ENCODE measurements at places on chromosomes 4 and X. TPM values are rescaled to one million over a fixed set of nuclear protein-coding genes. Genes with fewer than 3 reads are reported as not detected.

DNA sequence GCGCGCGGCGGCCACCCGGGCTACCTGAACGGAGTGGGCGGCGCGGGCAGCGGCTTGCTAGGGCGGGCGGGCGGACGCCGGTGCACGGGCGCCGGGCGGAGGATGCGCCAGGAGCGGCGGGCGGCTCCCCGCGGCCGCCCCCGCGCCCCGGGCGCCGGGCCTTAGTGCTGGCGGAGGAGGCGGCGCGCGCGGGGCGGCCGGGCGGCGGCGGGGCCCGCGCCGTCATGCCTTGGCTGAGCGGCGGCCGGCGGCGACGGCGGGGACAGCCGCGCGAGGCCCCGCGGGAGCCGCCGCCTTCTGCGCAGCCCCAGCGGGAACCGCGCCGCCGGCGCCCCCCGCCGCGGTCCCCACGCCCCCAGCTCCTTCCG lies 48.2 kb downstream of the CLDN34 start:
- H3K27me3 ChIP-seq, result no peaks in the 10 kb centered on the region
- H3K36me3 ChIP-seq, result no peaks in the 10 kb centered on the region

DNA sequence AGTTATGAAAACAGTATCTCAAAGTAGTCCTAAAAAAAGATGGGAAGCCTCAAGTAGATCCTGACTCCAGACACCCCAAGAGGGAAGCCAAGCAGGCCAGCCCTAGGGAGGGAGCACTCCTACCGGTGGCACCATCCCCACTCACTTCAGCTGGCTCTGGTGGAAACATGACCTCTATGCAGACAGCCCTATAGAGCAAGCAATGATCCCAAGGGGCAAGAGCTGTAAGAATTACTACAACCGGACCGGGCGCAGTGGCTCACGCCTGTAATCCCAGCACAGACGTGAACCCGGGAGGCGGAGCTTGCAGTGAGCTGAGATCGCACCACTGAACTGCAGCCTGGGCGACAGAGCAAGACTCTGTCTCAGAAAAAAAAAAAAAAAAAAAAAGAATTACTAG lies 5.7 kb downstream of the LETM1 start:
- no peak for DNase-seq
- no peak overlapping the region for H3K27ac ChIP-seq
- H3K27me3 ChIP-seq, result no peaks in the 10 kb centered on the region
- no peak overlapping the region for H3K4me3 ChIP-seq

DNA sequence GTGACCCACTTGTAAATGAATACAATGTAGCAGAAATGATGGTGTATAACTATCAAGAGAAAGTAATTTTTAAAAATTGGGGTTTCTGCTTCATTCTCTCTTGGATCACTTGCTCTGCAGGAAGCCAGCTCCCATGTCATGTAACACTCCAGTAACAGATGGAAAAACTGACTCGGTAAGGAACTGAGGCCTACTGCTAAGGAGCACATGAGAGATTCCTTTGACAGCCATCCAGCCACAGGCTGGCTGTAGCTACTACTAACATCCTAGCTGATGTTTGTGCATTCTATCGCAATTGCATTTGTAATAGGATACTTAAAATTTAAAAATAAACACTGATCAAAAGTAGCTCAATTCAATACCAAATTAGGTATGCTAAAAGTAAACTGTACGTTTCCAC lies 102.3 kb upstream of the MAB21L2 start:
- no peak overlapping the region for H3K4me3 ChIP-seq
- no peaks in the 10 kb centered on the region for H3K4me1 ChIP-seq
- no peak for DNase-seq
- no peaks in the 10 kb centered on the region for H3K36me3 ChIP-seq
- no peaks in the 10 kb centered on the region for H3K27me3 ChIP-seq

DNA sequence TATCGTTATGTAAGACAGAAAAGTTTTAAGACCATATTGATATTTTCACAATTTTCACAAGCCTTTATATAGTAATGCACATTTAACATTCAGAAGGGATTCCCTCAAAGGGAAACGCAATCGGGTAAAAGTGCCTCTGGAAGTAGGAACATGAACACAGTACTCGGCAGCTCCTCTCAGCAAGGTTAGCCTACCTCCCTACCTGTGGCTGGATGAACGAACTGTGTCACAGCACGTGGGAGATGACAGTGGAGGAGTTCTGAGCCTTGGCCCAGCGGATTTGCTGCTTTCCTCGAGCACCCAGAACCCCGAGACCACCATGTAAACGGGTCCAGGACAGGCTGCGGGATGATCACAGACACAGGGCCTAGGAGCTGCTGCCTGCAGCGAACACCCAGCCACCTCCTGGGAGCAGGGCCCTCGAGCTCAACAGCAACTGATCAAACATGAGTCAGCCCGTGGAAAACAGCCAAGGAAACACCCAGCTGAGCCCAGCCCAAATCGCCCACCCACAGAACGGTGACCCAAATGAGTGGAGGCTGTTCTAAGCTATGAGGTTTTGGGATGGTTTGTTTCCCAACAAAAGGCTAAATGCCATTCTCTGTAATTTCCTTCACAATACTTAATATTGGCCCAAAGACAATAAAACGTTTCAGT lies 30.4 kb downstream of the FAT1 start:
- H3K4me1 ChIP-seq, result no peaks in the 10 kb centered on the region
- no peak for DNase-seq
- H3K36me3 ChIP-seq, result no peaks in the 10 kb centered on the region
- no peaks in the 10 kb centered on the region for H3K27me3 ChIP-seq
- no peak overlapping the region for H3K4me3 ChIP-seq

Gene ALPK1
- total RNA-seq, result 14.0 TPM

DNA sequence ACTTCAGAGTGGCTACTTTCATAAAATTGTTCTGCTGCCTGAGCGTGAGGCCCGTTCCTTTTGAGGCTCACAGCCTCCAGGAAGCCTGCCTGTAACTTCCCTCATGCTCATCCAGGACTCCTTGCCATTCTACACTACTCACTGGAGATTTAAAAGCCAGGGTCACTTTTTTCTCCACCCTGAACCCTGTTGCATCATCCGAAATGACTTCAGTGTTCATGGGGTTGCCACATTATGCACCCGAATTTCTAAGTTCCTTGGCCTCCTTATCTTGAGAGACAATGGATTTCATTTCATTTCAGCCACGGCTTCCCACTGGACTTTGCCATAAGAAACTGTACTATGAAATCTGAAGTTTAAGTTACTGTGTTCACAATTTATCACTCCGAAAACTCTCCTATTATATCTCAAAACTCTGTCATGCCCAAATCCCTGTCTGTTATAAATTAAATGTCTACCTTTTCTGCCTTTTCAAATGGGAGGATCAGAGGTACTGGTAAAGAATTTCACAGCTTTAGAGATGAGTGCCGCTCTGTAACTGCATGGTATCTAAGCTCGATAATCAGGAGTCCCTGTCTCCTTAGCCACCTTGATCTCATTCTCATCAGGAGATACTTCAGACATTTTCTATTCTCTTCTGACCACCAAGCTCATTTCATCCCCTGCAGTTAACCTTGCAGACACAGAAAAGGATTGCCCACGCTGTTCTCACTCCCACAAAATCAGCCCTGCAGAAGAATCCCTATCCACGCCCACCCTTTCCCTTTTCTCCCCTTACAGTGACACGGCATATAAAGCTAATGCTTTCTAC lies 59.9 kb downstream of the TRIML1 start:
- H3K36me3 ChIP-seq, result no peaks in the 10 kb centered on the region
- no peaks in the 10 kb centered on the region for H3K4me1 ChIP-seq
- H3K27me3 ChIP-seq, result no peaks in the 10 kb centered on the region
- DNase-seq, result no peak

DNA sequence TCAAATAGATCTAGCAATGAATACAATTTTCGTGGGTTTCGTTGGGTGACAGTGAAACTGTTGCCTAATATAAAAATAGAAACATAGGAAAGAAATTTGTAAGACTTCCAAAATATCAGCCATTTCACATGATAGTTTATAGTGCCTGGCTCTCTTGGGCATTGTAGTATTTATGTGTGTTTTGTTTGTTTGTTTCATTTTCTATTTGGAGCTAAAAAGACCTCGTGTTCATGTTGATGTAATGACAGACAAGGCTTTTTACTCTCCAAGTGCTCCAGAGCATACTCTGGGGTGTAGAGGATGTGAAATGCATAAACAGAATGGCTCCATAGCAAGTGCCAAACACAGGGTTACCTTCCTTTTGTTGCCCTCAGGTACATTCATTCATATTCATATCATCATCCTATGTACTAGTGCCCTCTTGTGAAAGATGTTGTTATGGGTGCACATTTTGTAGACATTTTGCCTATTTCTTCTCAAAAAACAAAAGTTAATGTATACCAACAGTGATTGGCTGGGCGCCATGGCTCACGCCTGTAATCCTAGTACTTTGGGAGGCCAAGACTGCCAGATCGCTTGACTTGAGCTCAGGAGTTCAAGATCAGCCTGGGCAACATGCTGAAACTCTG lies 100.7 kb upstream of the AMOT start:
- no peaks in the 10 kb centered on the region for H3K4me1 ChIP-seq
- H3K27ac ChIP-seq, result no peak overlapping the region
- H3K4me3 ChIP-seq, result no peak overlapping the region
- no peaks in the 10 kb centered on the region for H3K36me3 ChIP-seq
- no peaks in the 10 kb centered on the region for H3K27me3 ChIP-seq
- DNase-seq, result no peak

Gene ODAPH
- total RNA-seq, result not detected

Gene RIBC1
- 0.25 TPM for total RNA-seq

Gene CLNK
- total RNA-seq, result under 0.01 TPM

GRCh38 chr4:174016251-174016650 lies 267.2 kb downstream of the FBXO8 start:
- H3K36me3 ChIP-seq, result no peaks in the 10 kb centered on the region
- H3K27me3 ChIP-seq, result no peaks in the 10 kb centered on the region
- H3K27ac ChIP-seq, result no peak overlapping the region
- H3K4me3 ChIP-seq, result no peak overlapping the region
- H3K4me1 ChIP-seq, result no peaks in the 10 kb centered on the region
- DNase-seq, result no peak

GRCh38 chrX:55754861-55755294 lies 37.3 kb downstream of the RRAGB start:
- no peak overlapping the region for H3K4me3 ChIP-seq
- no peaks in the 10 kb centered on the region for H3K27me3 ChIP-seq
- no peaks in the 10 kb centered on the region for H3K4me1 ChIP-seq
- no peak for DNase-seq

Gene MGARP
- 0.09 TPM for total RNA-seq

- no peak overlapping the region for H3K27ac ChIP-seq
- no peaks in the 10 kb centered on the region for H3K36me3 ChIP-seq
- no peak for DNase-seq
- no peaks in the 10 kb centered on the region for H3K27me3 ChIP-seq
- no peak overlapping the region for H3K4me3 ChIP-seq
Measured at GRCh38 chr4:37763831-37764230, 62.7 kb upstream of the PGM2 start.

DNA sequence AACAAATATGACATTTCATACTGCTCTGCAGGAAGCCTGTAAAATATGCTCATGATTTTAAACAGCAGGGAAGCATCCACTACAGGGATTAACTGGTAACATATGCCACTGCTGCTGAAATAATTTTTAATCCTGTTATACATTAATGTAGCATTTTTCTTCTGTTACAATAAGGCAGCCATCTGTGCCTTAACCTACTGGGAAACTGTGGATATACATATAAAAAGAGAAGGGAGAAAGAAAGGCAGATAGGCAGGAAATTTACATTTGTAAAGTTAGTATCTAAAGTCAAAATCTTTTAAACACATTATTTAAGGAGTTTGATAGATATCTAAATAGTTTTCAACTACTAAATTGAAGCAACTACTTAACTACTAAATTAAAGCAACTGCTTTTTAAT lies 514.6 kb upstream of the KLHL4 start:
- no peaks in the 10 kb centered on the region for H3K36me3 ChIP-seq
- H3K27ac ChIP-seq, result no peak overlapping the region
- H3K4me3 ChIP-seq, result no peak overlapping the region

DNA sequence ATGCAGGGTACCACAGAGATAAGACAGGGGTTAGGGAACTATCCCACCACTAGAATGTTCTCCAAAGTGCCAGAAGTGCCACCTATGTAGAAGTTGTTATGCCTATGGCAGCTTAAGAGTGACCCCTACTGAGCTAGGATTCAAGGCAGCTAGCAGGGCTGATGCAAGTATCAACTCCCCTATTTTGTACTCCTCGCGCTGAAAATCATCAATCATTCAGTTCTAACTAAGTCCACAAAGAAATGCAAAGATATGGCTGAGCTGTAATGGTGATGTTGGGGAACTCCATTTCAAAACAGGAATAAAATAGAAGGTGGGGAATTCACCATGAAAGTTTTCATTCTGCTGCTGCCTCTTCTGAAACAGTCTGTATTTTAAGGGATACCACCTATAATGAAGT lies 13.8 kb downstream of the ACSL4 start:
- no peak for DNase-seq
- no peak overlapping the region for H3K27ac ChIP-seq
- no peaks in the 10 kb centered on the region for H3K4me1 ChIP-seq
- H3K27me3 ChIP-seq, result no peaks in the 10 kb centered on the region
- H3K36me3 ChIP-seq, result no peaks in the 10 kb centered on the region
- H3K4me3 ChIP-seq, result no peak overlapping the region

DNA sequence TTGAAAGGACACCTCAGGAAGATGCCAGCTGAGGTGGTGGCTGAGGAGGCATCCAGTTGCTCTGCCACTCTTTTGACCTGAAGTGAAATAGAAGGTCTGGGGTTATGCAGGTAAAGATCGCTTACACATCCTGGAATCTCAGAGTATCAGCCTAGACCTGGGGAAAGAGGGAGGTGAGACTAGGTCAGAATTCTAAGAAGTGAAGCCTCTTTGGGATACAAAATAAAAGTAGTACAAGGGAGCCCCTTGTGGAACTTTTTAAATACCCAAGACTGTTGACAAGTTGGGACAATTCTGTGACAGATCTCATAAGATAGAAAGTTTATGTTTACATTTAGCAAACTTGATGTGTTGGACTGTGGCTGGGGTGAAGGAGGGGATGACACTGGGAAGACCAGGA lies 263.1 kb downstream of the SPRY1 start:
- H3K4me3 ChIP-seq, result no peak overlapping the region
- H3K27me3 ChIP-seq, result no peaks in the 10 kb centered on the region
- H3K4me1 ChIP-seq, result no peaks in the 10 kb centered on the region
- DNase-seq, result no peak
- H3K36me3 ChIP-seq, result no peaks in the 10 kb centered on the region

DNA sequence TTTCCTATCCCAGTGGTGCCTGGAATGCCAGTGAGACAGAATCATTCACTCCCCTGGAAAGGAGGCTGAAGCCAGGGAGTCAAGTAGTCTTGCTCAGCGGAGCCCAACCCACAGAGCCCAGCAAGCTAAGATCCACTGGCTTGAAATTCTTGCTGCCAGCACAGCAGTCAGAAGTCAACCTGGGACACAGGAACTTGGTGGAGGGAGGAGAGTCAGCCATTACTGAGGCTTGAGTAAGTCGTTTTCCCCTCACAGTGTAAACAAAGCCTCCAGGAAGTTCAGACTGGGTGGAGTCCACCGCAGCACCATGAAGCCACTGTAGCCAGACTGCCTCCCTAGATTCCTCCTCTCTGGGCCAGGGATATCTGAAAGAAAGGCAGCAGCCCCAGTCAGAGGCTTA lies 283.2 kb upstream of the CPEB2 start:
- DNase-seq, result no peak
- H3K27me3 ChIP-seq, result no peaks in the 10 kb centered on the region
- no peaks in the 10 kb centered on the region for H3K36me3 ChIP-seq
- no peak overlapping the region for H3K4me3 ChIP-seq
- no peaks in the 10 kb centered on the region for H3K4me1 ChIP-seq

Gene APELA
- not detected for total RNA-seq

- no peaks in the 10 kb centered on the region for H3K27me3 ChIP-seq
- no peak overlapping the region for H3K4me3 ChIP-seq
- H3K27ac ChIP-seq, result peak overlapping the region; percentile 34
- no peak for DNase-seq
Measured at GRCh38 chrX:155065035-155065734, 5.8 kb downstream of the CMC4 start.

GRCh38 chr4:3873408-3874027 lies 107.3 kb downstream of the ADRA2C start:
- H3K4me3 ChIP-seq, result no peak overlapping the region
- no peaks in the 10 kb centered on the region for H3K27me3 ChIP-seq
- peaks cover 3% of the 10 kb centered on the region for H3K4me1 ChIP-seq

Measured in liver (tissue), 10 donors.